NCI-H1694 treated with DMSO at 0.1 percent for 48 hours (cell line): ENCODE measurements at places on chromosomes 13 and 19.

DNA sequence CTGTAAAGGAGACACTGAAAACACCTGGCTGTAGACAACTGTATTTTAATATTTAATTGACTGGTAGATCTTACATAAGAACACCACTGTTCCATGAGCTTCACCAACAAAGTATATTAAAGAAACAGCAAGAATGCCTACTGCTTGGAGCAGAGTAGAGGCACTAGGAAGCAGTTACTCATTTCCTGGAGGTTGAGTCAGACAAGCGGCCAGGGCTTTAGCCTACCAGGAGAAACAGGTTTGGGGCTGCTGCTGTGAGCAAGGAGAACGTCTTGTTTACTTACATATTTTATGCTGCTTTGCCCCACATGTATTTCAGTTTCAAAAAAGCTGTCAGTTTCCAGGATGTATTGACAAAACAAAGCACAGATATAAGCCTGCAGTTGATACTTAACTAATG lies 33.4 kb downstream of the ALG5 start:
- DNase-seq: no peak

- no peak for DNase-seq
Measured at GRCh38 chr13:72170571-72170970, 303.6 kb upstream of the DACH1 start.

- no peak for DNase-seq
Measured at GRCh38 chr19:2477732-2478191, 1.8 kb downstream of the GADD45B start.

- no peak for DNase-seq
Measured at GRCh38 chr13:35393886-35394285, 82.6 kb downstream of the MAB21L1 start.

GRCh38 chr13:113365583-113365970 lies 1.6 kb upstream of the GRTP1 start:
- no peak for DNase-seq

GRCh38 chr19:7715671-7716070 lies 13.7 kb upstream of the FCER2 start:
- DNase-seq: no peak

GRCh38 chr19:46725036-46725820 lies 8.3 kb upstream of the PRKD2 start:
- DNase-seq: no peak

DNA sequence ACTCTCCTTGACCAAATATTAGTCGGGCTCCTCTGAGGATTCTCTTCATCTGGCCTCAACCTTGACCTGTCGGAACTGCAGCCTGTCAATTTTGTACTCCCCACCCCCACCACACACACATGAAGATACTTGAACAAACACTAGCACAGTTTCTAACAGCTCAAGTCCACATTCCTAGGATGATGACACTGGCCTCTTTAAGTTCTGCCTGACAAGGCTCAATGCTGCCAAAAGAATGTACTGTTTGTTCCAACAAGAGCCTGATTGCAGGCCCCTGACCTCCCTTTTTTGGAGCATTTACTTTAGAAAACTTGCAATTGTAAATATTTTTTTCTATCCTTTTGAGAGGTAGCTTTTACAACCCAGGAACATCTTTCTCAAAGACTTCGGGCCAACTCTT lies 169.2 kb upstream of the IRS2 start:
- no peak for DNase-seq

GRCh38 chr19:13366529-13367143 lies 139.6 kb downstream of the CACNA1A start:
- DNase-seq: peak; percentile 2

- no peak for DNase-seq
Measured at GRCh38 chr13:51371768-51372399, 32.4 kb downstream of the SERPINE3 start.

- no peak for DNase-seq
Measured at GRCh38 chr19:16514383-16515019, 18.3 kb downstream of the C19orf44 start.

GRCh38 chr13:22903301-22903700 lies 277.5 kb upstream of the SGCG start:
- DNase-seq: no peak

GRCh38 chr13:113448545-113448884 lies 4.8 kb downstream of the ADPRHL1 start:
- DNase-seq: no peak

DNA sequence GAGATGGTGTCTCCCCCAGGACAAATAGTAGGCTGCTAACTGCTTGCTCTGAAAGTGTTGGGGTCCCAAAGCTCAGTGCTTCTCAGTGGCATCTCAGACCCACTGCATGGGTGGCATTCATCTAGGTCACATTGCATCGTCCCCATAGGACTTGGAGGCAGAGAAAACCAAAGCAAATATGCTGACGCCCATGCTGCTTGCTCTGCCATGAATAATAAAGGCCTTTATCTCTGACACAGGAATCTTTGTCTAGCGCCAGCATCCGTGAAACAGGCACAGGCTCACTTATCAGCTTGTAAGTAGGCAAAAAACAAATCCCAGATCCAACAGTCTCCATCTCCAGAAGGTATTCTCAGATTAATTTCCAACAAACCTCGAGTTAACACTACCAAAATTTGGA lies 18.9 kb upstream of the IPO5 start:
- no peak for DNase-seq

DNA sequence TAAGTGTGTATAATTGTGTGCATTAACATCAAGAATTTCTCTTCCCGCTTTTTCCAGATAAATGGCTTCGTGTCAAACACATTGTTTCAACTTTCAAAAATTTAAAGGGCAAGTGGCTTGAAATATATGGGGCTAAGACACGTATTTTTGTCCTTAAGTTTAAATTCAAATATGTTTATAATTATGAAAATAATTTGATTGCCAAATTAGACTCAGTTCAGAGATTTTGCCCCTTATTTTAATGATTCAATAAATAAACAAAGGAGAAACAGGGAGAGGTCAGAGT lies 1159.2 kb upstream of the MIR17HG start:
- DNase-seq: no peak

DNA sequence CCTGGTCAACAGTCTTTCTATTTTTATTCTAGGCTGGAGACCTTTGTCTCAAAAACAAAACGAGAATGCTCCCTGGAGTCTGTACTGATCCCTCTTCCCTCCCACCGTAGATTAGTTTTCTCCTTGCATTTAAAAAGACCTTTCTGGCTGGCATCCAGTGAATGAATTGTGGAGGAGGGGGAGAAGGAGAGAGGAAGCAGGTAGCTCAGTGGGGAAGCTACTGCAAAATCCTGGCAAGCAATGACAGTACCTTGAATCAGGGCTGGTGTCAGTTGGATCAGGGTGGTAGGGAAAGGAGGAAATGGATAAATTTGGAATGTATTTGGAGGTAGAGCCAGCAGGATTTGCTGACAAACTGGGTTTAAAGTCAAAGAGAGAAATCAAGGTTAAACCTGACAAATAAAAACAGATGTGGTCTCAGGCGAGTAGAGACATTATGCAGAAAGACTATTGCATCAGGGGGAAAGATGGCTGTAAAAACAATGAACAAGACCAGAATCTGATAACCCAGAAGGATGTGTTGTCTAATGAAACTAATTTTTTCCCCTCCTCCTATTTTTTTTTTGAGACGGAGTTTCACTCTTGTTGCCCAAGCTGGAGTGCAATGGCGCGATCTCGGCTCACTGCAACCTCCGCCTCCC lies 3.5 kb upstream of the CYP2S1 start:
- DNase-seq: no peak

GRCh38 chr13:65064967-65065366 lies 2165.2 kb downstream of the PCDH9 start:
- DNase-seq: no peak

GRCh38 chr13:111886217-111886945 lies 180.6 kb upstream of the SOX1 start:
- no peak for DNase-seq

- DNase-seq: no peak
Measured at GRCh38 chr13:113946409-113947181, 27.3 kb downstream of the C13orf46 start.
